ENCODE measurements at places on chromosomes 12 and 14. TPM values are rescaled to one million over a fixed set of nuclear protein-coding genes. Genes with fewer than 3 reads are reported as not detected.

Gene MYF5
- total RNA-seq = not detected

Gene SERPINA4
- total RNA-seq = not detected

Gene ACVR1B
- total RNA-seq = 8.5 TPM

Gene FAM181A
- total RNA-seq = not detected

Gene STK38L
- total RNA-seq = 9.1 TPM

Gene RFLNA
- total RNA-seq = 8.6 TPM

Gene LYZ
- total RNA-seq = not detected

Gene PRB2
- total RNA-seq = not detected

Data from mesangial cell (primary cell).